ENCODE measurements at places on chromosomes 2 and 18.
A peak's percentile ranks its signal among the peaks of the same experiment; 100 is the strongest.

DNA sequence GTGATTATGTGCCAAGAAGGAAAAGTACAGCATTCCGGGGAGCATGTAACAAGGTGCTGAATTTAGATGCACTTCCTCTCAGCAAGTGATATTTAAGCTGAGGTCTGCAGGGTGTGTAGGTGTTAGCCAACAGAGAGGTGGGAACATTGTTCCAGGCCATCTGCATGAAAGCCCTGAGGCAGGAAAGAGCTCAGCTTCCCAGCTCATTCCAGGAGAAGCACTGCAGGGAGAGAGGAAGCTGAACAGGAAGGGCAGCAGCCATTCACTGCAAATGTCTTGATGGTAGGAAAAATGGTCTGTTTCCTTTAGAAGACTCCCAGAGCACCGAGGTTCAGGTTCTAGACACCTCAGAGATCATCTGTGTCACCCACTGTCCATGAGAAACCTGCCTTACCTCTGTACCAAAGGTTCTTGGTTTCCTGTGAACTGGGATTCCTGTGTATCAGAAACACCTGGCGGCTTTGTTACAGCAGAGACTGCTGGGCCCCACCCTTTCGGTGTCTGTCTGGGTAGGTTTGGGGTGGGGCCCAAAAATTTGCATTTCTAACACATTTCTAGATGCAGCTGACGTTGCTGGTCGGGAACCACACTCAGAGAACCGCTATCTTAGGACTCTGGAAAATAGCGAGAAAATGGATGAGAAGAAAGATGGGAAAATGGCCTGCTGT is 84.0 kb downstream of the RTN4 start:
- DNase-seq, result peak; percentile 42

GRCh38 chr2:150859877-150860276 is 372.4 kb upstream of the RND3 start:
- DNase-seq, result no peak

- no peak for DNase-seq
Observed at GRCh38 chr2:144570566-144570965, 50.6 kb upstream of the ZEB2 start.

- no peak for DNase-seq
Observed at GRCh38 chr2:20609995-20610357, 40.9 kb downstream of the HS1BP3 start.

GRCh38 chr18:75809151-75809925 is 381.8 kb upstream of the SMIM21 start:
- no peak for DNase-seq

- no peak for DNase-seq
Observed at GRCh38 chr2:119086327-119086726, 72.2 kb downstream of the C1QL2 start.

GRCh38 chr2:83081826-83082690 is 1377.0 kb downstream of the SUCLG1 start:
- peak; percentile 31 for DNase-seq

DNA sequence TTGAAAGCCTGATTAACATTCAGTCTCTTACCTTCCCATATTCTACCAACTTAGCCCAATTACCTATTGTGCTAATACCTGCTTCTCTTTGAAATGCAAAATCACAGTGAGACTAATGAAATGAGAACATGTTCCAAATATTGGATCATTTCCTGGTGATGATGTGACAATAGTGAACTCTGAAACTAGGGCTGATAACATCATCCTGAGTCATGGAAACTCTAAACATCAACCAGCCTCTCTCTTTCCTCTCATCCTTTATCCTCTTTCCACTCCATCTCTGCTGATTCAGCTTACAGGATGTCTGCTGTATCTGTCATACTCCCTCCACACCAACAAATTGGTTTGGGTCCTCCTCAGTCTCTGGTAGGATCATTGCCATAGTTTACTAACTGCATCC is 98.8 kb upstream of the NCKAP5 start:
- no peak for DNase-seq

DNA sequence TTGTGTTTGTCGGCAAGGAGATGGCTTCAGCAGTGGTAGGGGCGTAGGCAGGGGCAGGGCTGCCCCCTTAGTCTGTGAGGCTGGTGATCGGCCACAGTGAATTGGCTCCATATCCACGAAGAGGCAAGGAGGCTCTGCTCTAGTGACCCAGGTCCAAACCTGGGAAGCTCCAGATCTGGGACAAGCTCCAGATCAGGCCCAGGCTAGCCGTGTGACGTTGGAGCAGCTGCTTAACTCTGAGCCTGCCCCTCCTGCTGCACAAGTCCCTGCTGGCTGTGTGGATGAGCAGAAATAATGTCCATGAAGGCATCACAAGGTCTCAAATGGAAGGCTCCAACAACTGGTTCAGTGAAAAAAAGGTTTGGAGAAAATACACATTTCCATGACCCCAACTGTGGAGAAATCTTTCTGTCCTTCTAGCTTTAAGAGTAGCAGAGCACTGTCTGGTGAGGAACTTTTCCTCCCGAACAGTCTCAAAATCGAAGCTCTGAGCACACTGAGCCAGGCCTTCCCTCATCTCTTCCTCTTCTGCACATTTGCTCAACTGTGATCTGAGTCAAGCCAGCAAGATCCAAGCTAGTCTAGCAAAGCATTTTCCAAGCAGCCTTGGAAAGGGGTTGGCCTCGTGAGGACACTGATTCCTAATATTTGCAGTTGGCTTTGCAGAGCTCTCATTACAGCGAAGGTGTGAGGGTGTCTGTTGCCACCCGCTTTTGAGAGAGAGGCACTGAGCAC is 67.0 kb upstream of the TCF7L1 start:
- DNase-seq, result no peak

- DNase-seq, result no peak
Observed at GRCh38 chr18:55841314-55841713, 253.3 kb upstream of the TCF4 start.

DNA sequence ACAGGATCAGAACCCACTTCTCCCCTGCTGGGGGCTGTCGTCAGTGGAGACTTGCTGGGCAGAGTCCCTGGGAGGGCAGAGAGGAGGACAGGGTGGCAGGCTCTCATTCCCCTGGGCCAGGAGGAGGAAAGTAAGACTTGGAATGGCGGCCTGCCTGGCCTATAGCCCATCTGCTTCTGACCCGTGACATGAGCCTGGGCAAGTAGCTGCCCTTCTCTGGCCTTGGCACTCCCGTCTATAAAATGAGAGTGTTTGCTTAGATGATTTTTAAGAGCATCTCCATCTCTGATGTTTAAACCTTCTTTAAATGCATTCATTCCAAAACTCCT is 173.0 kb downstream of the DDX1 start:
- no peak for DNase-seq

GRCh38 chr18:6374935-6375529 is 39.7 kb downstream of the L3MBTL4 start:
- no peak for DNase-seq

DNA sequence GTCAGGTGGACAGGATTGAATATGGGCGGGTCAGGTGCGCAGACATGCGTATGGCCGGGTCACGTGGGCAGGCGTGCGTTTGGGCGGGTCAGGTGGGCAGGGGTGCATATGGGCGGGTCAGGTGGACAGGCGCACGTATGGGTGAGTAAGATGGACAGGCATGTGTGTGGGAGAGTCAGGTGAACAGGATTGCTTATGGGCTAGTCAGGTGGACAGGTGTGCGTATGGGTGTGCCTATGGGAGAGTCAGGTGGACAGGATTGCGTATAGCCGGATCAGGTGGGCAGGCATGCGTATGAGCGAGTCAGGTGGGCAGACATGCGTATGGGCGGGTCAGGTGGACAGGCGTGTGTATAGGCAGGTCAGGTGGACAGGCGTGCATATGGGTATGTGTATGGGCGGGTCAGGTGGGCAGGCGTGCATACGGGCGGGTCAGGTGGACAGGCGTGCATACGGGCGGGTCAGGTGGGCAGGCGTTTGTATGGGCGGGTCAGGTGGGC is 30.3 kb upstream of the KLF11 start:
- no peak for DNase-seq

DNA sequence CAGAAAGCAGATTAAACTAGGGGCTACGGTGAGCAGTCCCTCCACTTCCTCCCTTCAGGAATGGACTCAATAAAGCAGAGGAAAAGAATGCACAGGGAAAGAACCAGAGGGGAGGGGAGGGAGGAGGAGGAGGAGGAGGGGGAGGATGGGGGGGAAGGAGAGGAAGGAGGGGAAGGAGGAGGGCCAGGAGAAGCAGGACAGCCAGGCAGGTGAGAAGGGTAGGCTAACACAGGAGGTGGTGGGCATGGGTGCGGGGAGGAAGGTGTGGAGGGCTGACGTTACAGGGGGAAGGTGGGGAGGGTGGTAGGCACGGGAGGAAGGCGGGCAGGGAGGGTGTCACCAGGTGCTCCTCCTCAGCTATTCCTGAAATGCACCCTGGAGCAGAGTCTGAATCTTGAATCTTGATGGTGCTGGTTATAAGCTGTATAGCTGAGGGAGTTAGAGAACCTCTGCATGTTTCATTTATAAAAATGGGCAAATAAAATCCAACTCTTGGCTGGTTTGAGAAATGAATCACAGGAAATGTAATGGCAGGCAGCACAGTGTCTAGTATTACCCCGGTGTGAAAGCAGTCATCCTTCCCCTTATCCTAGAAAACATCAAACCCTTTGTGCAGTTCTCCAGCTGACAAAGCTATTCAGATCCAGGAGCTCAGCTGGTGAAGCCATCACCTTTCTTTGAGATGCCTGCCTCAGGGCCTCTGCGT is 3.4 kb downstream of the TMEM18 start:
- DNase-seq, result no peak

GRCh38 chr2:10144771-10145518 is 22.4 kb downstream of the RRM2 start:
- DNase-seq, result peak; percentile 72

- DNase-seq, result no peak
Observed at GRCh38 chr2:98404556-98405250, 40.0 kb upstream of the INPP4A start.

DNA sequence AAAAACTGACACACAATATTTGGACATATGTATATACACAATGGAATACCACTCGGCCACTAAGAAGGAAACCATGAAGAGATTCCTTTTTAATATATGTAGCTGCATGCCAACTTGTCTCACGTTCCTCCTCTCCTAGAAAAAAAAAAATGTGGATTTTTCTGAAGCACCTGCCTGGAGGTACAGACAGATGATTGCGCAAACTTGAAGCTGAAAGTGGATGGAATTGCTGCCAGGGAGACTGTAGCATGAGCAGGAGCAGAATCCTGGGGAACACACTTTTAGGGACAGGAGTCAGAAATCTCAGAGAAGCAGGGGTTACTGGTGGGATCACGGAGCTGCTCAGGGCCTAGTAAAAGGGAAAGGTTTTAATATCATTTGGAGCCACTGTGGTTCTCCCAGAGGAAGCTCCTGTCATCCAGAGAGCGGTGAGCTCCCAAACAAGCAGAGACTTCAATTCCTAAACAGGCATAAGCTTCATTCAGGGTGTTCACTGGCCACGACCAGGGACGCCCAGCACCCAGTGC is 640 bp upstream of the SPR start:
- DNase-seq, result no peak

GRCh38 chr2:126714191-126714965 is 58.4 kb downstream of the GYPC start:
- peak; percentile 51 for DNase-seq

GRCh38 chr2:46869621-46870020 is 46.0 kb downstream of the MCFD2 start:
- no peak for DNase-seq

DNA sequence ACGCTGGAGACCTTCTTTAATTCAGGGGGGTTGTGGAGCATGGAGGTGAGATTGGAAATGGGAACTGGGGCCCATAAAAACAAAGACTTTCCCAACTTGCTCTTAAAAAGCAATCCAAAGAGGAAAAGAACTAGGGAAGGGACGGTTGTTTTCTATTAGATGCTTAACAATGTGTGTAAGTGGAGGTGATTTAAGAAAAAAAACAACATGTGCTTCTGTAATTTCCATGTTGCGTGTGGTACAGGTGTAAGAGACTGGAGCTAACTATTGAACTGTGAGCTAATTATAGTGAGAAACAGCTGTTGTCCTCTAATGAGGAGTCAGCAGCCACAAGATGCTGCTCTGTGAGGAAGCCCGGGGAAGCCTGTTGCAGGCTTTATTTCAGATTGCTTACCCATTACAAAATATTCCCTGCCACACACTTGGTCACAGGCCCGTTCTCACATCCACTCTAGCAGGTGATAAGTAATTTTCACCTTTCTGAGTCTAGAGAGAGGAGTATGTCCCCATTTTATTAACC is 280.6 kb upstream of the PARD3B start:
- no peak for DNase-seq

DNA sequence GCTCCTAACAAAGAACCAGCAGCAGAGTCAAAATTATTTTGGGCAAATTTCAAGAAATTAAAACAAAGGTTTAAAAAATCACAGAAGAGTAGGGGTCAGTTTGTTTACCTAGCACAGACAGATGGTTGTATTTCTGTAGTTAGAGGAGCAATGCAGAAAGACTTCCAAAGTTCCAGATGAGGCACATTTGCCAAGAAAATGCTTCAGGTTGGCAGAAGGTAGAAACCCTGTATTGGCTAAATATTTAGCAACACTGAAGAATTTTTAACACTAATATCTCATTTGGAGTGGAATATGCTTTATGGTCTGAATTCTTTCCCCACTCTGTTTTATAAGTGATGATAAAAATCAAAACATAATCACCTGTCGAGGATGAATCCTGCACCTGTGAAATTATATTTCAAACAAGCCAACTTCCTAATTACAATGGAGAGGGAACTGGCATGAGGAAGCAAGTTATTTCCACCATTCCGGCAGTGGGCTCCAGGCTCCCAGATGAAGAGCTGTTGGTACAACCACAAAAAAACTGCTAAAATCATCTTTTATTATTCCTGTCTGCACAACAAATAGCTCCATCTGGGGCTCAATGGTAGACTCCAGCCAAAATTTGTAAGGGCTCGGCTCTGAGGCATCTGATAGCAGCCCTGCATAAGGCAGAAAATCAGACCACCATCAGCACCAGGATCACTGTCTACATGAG is 286.5 kb upstream of the REV1 start:
- peak; percentile 51 for DNase-seq

DNA sequence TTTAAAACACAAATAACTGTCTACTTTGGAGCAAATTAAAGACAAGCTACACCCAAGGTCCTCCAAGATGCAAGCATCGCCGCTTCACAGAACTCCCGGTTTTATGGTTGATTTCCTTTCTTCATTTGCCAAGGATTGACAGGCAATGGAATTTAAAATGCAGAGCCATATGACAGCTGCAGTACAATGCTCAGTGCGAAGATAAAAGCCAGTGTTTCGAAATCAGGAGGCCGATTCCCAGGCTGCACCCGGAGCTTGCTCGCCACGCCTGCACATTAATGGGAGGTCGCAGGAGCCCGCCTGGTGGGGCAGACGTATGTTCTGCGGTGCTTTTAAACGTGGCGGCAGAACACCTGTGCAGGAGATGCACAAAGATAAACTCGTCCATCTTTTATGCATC is 727.6 kb upstream of the SOX11 start:
- no peak for DNase-seq

GRCh38 chr18:5516841-5517240 is 27.0 kb downstream of the EPB41L3 start:
- DNase-seq, result no peak

GRCh38 chr2:209578394-209579001 is 154.7 kb downstream of the MAP2 start:
- peak; percentile 31 for DNase-seq

GRCh38 chr2:168699844-168700417 is 102.5 kb upstream of the NOSTRIN start:
- DNase-seq, result peak; percentile 71

All from Ammon's horn (tissue), 1 donor.